ENCODE measurements at places on chromosomes 12 and 14. TPM values are rescaled to one million over a fixed set of nuclear protein-coding genes. Genes with fewer than 3 reads are reported as not detected.

HCAR2 gene
- total RNA-seq, result not detected

GRCh38 chr12:110780448-110780847 lies 37.8 kb upstream of the PPP1CC start:
- no peak overlapping the region for H3K4me3 ChIP-seq
- no peak overlapping the region for H3K27ac ChIP-seq
- H3K27me3 ChIP-seq, result no peaks in the 10 kb centered on the region
- H3K36me3 ChIP-seq, result no peaks in the 10 kb centered on the region
- no peak for DNase-seq
- peaks cover 4% of the 10 kb centered on the region for H3K4me1 ChIP-seq

BICDL1 gene
- total RNA-seq, result 30.3 TPM

DNA sequence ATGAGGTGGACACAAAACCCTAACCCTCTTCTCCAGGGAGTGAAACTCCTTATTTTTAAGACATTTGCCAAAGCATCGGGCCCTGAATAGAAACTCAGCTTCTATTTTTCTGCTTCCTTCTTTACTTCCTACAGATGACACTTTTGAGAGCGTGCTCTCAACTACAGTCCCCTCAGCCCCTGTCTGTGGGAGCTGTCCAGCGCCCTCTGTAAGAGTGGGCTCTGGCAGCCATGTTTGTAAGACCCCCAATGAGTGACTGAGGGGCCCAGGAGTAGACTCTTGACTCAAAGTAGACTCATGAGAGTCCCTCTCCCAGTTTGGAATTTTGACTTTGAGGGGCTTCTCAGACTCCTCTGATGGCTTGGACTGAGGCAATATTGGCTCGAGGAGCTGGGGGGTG lies 25.5 kb upstream of the BATF start:
- no peak overlapping the region for H3K27ac ChIP-seq
- H3K27me3 ChIP-seq, result no peaks in the 10 kb centered on the region
- H3K4me3 ChIP-seq, result no peak overlapping the region
- no peaks in the 10 kb centered on the region for H3K36me3 ChIP-seq

NKX2-1 gene
- not detected for total RNA-seq

CLBA1 gene
- 4.9 TPM for total RNA-seq

RPGRIP1 gene
- total RNA-seq, result 1.6 TPM

DNA sequence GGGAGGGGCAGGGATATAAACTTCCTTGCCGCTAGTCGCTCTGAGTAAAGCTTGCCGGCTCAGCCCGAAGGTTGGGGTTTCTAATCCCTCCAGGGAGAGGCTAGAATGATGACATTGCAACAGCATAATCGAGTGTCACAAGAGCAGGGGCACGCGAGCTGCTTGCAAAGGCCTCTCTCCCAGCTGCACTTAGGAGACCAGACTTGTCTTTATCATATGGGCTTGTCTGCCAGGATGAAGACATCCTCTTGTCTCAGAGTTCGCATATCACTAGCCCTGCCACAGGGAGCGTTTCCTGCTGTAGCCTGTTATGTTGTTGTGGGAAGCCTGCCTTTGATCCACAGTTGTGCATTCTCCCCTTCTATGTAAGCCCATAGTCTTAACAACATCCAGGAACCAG lies 180.0 kb downstream of the ESR2 start:
- H3K36me3 ChIP-seq, result no peaks in the 10 kb centered on the region
- DNase-seq, result peak; percentile 48
- H3K4me3 ChIP-seq, result no peak overlapping the region
- H3K27me3 ChIP-seq, result no peaks in the 10 kb centered on the region
- H3K4me1 ChIP-seq, result 0 out of 2 replicates have a peak, but pooled peaks cover 2% of the 10 kb centered on the region
- no peak overlapping the region for H3K27ac ChIP-seq

EPYC gene
- total RNA-seq, result not detected

CMKLR1 gene
- 1.6 TPM for total RNA-seq

- no peaks in the 10 kb centered on the region for H3K27me3 ChIP-seq
- H3K4me1 ChIP-seq, result no peaks in the 10 kb centered on the region
- no peak overlapping the region for H3K27ac ChIP-seq
- DNase-seq, result no peak
Observed at GRCh38 chr12:13165617-13166041, 30.9 kb upstream of the EMP1 start.

GRCh38 chr14:100267990-100268389 lies 29.0 kb downstream of the YY1 start:
- H3K27ac ChIP-seq, result no peak overlapping the region
- peaks cover 3% of the 10 kb centered on the region for H3K36me3 ChIP-seq
- no peaks in the 10 kb centered on the region for H3K27me3 ChIP-seq
- peaks cover 24% of the 10 kb centered on the region for H3K4me1 ChIP-seq
- DNase-seq, result no peak
- no peak overlapping the region for H3K4me3 ChIP-seq

GRCh38 chr14:36028218-36028617 lies 148.3 kb downstream of the PTCSC3 start:
- H3K4me3 ChIP-seq, result no peak overlapping the region
- H3K27me3 ChIP-seq, result no peaks in the 10 kb centered on the region
- H3K27ac ChIP-seq, result no peak overlapping the region
- H3K36me3 ChIP-seq, result no peaks in the 10 kb centered on the region

DNA sequence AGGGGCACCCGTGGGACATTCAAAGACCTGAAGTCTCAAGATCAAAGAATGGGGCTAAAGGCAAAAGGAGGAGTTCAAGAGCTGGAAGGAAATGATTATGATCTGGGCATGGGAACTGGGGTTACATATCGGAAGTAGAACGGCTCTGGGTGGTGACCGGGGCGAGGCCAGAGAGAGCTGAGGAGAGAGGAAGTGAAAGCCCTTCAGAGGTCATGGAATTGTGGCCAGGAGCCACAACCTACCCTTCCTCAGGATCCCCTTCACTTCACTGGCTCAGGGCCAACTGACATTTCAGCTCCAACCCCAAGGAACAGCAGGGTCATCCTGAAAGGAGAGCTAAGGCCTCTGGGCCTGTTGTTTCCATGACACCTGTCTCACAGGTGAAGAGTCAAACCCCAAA lies 57.8 kb downstream of the GALNT16 start:
- no peak overlapping the region for H3K27ac ChIP-seq
- no peak overlapping the region for H3K4me3 ChIP-seq
- no peaks in the 10 kb centered on the region for H3K27me3 ChIP-seq
- DNase-seq, result no peak
- H3K4me1 ChIP-seq, result no peaks in the 10 kb centered on the region

LMO3 gene
- total RNA-seq, result 15.1 TPM

SLC7A8 gene
- total RNA-seq, result 105 TPM

DNA sequence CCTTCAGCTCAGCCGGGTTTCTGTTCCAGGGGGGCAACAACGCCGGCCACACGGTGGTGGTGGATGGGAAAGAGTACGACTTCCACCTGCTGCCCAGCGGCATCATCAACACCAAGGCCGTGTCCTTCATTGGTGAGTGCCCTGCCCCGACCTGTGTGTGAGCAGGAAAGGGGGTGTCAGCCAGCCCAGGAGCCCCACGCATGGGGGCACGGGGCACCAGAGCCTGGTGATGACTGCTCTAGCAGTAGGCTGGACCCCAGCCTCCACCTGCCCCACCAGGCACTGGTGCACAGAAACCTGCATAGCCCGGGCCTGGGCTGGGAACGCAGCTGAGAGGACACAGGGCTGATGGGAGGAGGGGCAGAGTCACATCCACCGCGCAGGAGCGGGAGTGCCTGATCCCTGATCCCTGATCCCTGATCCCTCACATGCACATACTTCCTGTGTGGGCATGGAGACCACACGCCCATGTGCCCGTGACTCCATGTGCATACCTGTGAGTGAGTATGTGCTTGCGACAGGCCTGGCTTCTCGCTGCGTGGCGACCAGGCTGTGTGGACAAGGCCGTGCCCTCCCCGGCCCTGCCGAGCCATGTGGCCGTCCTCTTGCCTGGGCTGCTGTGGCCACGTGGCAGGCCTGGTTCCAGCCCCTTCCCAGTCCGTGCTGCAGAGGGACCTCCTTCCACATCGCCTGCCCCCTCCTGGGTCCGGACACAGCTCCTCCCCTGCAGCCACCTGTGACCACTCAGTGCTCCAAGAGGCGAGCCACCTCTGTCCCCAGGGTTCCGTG lies 11.2 kb downstream of the ADSS1 start:
- H3K27me3 ChIP-seq, result no peaks in the 10 kb centered on the region
- no peaks in the 10 kb centered on the region for H3K36me3 ChIP-seq
- no peak overlapping the region for H3K27ac ChIP-seq

DNA sequence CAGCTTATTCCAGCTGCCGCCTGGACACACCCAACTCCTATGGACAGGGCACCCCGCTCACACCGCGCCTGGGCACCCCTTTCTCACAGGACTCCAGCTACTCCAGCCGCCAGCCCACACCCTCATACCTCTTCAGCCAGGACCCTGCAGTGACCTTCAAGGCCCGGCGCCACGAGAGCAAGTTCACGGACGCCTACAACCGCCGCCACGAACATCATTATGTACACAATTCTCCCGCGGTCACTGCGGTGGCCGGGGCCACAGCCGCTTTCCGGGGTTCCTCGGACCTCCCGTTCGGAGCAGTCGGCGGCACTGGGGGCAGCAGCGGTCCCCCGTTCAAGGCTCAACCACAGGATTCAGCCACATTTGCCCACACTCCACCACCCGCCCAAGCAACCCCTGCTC lies 5.9 kb downstream of the SETD1B start:
- H3K27ac ChIP-seq, result no peak overlapping the region
- H3K27me3 ChIP-seq, result no peaks in the 10 kb centered on the region
- H3K4me1 ChIP-seq, result peaks cover 39% of the 10 kb centered on the region
- H3K4me3 ChIP-seq, result no peak overlapping the region
- no peaks in the 10 kb centered on the region for H3K36me3 ChIP-seq
- no peak for DNase-seq

FAM186B gene
- 0.38 TPM for total RNA-seq

- no peaks in the 10 kb centered on the region for H3K27me3 ChIP-seq
- no peak overlapping the region for H3K27ac ChIP-seq
- DNase-seq, result no peak
- no peaks in the 10 kb centered on the region for H3K36me3 ChIP-seq
- no peaks in the 10 kb centered on the region for H3K4me1 ChIP-seq
- H3K4me3 ChIP-seq, result no peak overlapping the region
Observed at GRCh38 chr12:11981121-11981733, 89.5 kb upstream of the BCL2L14 start.

DNA sequence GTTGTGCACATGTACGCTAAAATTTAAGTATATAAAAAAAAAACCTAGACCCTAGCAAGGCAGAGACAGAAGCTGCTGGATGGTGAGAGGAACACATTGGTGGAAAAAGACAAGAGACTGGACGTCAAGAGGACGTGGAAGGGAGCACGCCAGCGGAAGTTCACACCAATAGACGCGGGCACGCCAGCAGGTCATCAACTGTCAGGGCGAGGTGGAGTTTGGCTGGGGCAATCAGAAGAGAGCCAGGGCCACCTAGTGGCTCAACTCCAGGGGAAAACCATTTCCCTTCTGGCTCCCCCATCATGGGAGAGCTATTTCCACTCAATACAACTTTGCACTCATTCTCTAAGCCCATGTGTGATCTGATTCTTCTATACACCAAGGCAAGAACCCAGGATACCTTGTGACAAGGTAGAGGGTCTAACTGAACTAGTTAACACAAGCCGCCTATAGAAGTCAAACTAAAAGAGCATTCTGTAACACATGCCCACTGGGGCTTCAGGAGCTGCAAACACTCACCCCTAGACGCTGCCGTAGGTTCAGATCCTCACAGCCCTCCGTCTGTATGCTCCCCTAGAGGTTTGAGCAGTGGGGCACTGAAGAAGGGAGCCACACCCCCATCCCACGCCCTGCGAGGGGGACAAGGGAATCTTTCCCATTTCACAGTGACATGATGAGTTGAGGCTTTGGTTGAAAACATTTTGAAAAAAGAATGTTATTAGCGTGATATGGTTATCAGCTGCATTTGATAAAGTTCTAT lies 702.7 kb downstream of the TMTC2 start:
- no peaks in the 10 kb centered on the region for H3K27me3 ChIP-seq
- no peaks in the 10 kb centered on the region for H3K36me3 ChIP-seq
- peak; percentile 80 for DNase-seq
- no peak overlapping the region for H3K27ac ChIP-seq

DNA sequence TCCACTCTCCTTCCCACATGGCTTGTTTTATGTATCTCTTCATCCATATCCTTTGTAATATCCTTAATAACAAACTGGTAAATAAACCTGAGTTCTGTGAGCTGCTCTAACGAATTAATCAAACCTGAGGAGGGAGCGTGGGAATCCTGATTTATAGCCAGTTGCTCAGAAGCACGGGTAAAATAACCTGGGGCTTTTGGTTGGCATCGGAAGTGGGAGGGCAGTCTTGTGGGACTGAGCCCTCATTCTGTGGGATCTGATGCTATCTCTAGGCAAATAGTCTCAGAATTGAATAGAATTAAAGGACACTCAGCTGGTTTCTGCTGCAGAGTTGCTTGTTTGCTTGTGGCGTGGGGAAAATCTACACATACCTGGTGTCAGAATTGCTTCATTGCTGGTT lies 17.5 kb upstream of the LDHB start:
- no peak for DNase-seq
- H3K36me3 ChIP-seq, result no peaks in the 10 kb centered on the region
- no peak overlapping the region for H3K4me3 ChIP-seq

GRCh38 chr12:94710933-94711332 lies 60.6 kb upstream of the TMCC3 start:
- DNase-seq, result peak; percentile 73
- no peaks in the 10 kb centered on the region for H3K4me1 ChIP-seq
- H3K27me3 ChIP-seq, result no peaks in the 10 kb centered on the region
- no peaks in the 10 kb centered on the region for H3K36me3 ChIP-seq
- H3K27ac ChIP-seq, result no peak overlapping the region

RAPGEF3 gene
- total RNA-seq, result 10.4 TPM

GRCh38 chr14:24692382-24693352 lies 58.7 kb upstream of the GZMB start:
- no peaks in the 10 kb centered on the region for H3K36me3 ChIP-seq
- H3K4me3 ChIP-seq, result no peak overlapping the region
- no peak overlapping the region for H3K27ac ChIP-seq
- no peak for DNase-seq

FSCB gene
- total RNA-seq, result 0.12 TPM

DNA sequence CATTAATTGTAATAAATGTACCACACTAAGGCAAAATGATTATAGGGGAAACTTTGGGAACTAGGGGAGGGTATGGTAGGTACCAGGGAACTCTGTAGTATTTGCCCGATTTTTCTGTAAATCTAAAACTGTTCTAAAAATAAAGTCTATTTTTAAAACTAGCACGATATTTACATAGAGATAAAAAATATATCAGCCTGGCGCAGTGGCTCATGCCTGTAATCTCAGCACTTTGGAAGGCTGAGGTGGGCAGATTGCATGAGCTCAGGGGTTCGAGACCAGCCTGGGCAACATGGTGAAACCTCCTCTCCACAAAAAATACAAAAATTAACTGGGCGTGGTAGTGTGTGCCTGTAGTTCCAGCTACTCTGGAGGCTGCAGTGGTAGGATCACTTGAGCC lies 32.4 kb downstream of the TMEM116 start:
- H3K36me3 ChIP-seq, result no peaks in the 10 kb centered on the region
- no peaks in the 10 kb centered on the region for H3K27me3 ChIP-seq
- DNase-seq, result no peak
- no peak overlapping the region for H3K4me3 ChIP-seq
- H3K27ac ChIP-seq, result no peak overlapping the region

SIX1 gene
- total RNA-seq, result 0.78 TPM

All from GM23338 (cell line).